Umbilical cord (tissue), 2 donors: ENCODE measurements at places on chromosomes 4 and X. TPM values are rescaled to one million over a fixed set of nuclear protein-coding genes. Genes with fewer than 3 reads are reported as not detected.

The GRIA2 gene
- 4.1 TPM for total RNA-seq

The CCDC120 gene
- total RNA-seq = 1.7 TPM

The EXOC1 gene
- total RNA-seq = 51.3 TPM

The GPR173 gene
- not detected for total RNA-seq

The PRRG1 gene
- 9.9 TPM for total RNA-seq

The NOCT gene
- 7.5 TPM for total RNA-seq

The NLGN3 gene
- 6.7 TPM for total RNA-seq

The XAGE1A gene
- not detected for total RNA-seq

The MAGEB2 gene
- total RNA-seq = not detected

The HTRA3 gene
- 17.8 TPM for total RNA-seq

The CYTL1 gene
- total RNA-seq = 4.8 TPM

The TLR10 gene
- total RNA-seq = 2.9 TPM

The DEFB131A gene
- total RNA-seq = not detected

The MAGEA11 gene
- not detected for total RNA-seq

The ATP1B4 gene
- 1.4 TPM for total RNA-seq

The TLR3 gene
- total RNA-seq = 5.1 TPM

The CC2D2A gene
- 65.7 TPM for total RNA-seq

The ZNF827 gene
- total RNA-seq = 6.7 TPM

The SPANXB1 gene
- not detected for total RNA-seq

The MRFAP1 gene
- total RNA-seq = 63.6 TPM
